ENCODE measurements at places on chromosomes 6 and 20.

- no peak for DNase-seq
Observed at GRCh38 chr6:94300424-94301144, 881.2 kb upstream of the EPHA7 start.

DNA sequence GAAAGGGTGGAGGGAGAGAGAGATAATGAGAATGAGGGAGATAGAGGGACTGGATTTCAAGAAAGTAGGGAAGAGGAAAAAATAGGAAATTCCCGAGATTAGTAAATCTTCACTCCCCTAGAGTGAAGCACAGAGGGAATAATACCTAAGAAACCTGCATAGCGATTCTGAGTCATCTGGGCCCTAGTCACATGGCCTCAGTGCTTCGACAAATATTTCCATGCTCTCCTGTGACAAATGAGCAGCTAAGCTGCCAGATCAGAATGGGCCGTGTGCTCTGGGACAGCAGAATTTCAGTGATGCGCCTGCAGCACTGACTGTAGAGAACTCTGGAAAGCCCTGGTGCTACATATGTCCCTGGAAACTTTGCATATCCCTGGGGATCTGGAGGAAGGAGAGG lies 48.6 kb upstream of the GRIK2 start:
- no peak for DNase-seq

DNA sequence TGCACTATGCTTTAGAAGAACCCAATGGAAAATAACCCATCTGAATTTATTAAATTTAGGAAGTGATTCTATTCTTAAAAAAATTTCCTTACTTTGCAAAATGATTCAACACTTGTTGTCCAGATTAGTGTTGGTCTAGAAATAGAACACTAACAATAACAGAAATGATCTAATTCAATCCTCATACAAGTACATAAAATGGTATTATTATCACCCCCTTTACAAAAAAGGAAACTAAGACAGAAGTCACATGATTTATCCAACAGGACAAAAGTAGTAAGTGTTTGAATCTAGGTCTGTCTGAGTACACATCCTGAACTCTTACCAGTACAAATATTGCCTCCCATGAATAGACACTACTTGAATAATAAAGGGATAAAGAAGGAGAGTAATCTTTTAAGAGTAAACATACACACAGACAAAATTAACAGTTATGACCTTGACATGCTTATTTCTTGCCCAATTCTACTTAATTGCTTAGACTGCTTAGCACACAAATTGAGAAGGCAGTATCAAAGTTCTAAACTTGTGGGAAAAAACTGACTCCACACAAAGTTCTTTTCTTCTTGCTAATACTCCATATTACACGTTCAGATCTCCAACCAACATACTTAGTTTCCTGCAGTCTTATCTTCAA lies 195.4 kb upstream of the RUNX2 start:
- no peak for DNase-seq

DNA sequence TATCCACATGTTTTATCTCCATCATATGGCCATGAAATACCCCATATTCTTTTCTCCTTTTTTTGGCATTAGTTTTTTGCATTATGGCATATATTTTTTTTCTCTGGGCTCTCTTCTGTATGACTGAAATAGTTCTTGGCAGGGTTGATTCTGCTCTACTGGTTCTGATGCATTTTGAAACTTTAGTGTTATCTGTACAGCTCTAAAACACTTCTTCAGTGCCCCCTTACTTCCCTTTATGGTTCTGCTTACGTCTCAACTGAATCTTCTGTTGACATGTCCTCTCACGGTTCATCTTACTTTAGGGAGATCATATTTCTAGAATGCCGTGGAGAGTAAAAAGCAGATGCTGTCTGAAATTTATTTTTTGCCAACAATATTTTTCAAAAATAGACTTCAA lies 23.2 kb upstream of the TXNDC5 start:
- DNase-seq, result no peak

DNA sequence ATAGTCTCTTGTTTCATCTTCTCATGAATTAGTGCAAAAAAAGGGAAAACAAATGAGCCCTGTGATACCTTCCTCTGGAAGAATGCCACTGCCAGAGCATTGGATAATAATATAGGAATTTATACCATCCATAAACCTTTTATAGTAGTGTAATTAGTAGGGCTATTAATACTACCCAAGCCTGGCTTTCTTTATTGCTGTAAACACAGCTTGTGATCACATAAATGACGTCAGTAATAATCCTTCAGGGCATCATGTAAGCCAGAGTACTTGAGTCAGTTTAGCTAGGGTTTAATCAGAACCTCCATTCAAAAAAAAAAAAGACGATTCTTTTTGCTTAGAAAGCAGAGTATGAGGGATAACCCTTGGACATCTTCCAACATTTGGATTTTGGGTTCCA lies 264.8 kb downstream of the SLC35F1 start:
- no peak for DNase-seq

DNA sequence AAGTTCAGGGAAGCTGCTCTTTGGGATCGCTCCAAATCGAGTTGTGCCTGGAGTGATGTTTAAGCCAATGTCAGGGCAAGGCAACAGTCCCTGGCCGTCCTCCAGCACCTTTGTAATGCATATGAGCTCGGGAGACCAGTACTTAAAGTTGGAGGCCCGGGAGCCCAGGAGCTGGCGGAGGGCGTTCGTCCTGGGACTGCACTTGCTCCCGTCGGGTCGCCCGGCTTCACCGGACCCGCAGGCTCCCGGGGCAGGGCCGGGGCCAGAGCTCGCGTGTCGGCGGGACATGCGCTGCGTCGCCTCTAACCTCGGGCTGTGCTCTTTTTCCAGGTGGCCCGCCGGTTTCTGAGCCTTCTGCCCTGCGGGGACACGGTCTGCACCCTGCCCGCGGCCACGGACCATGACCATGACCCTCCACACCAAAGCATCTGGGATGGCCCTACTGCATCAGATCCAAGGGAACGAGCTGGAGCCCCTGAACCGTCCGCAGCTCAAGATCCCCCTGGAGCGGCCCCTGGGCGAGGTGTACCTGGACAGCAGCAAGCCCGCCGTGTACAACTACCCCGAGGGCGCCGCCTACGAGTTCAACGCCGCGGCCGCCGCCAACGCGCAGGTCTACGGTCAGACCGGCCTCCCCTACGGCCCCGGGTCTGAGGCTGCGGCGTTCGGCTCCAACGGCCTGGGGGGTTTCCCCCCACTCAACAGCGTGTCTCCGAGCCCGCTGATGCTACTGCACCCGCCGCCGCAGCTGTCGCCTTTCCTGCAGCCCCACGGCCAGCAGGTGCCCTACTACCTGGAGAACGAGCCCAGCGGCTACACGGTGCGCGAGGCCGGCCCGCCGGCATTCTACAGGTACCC lies at the start of gene ESR1:
Gene ESR1, plus strand, starts transcription at position 170 of the 858 bp plus-strand sequence. Its CDS starts 231 bp downstream, at position 401.
- no peak for DNase-seq

- DNase-seq, result no peak
Observed at GRCh38 chr6:22102671-22103070, 194.2 kb downstream of the PRL start.

- no peak for DNase-seq
Observed at GRCh38 chr20:47019121-47019824, 124.6 kb downstream of the EYA2 start.

DNA sequence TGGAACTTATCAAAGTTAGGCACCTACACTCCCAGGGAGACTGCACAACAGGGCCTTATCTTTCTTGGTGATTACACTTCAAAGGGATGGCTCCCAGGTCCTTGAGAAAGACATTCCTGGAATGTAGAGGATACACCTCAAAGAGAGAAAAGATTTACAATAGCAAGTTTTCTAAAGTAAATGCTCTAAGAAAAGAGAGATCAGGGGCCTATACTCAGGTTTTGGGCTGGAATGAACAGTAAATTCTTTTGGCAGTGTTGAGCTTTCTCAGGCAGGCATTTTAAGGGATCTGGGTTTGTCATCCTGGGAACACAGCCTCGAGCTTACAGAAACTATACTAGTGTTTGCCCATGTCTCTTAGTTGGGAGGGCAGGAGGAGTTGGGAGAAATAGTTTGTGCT lies 31.7 kb upstream of the ME1 start:
- DNase-seq, result no peak

- DNase-seq, result no peak
Observed at GRCh38 chr6:156849806-156850205, 72.6 kb downstream of the ARID1B start.

GRCh38 chr20:44006126-44006525 lies 91.5 kb downstream of the TOX2 start:
- no peak for DNase-seq

DNA sequence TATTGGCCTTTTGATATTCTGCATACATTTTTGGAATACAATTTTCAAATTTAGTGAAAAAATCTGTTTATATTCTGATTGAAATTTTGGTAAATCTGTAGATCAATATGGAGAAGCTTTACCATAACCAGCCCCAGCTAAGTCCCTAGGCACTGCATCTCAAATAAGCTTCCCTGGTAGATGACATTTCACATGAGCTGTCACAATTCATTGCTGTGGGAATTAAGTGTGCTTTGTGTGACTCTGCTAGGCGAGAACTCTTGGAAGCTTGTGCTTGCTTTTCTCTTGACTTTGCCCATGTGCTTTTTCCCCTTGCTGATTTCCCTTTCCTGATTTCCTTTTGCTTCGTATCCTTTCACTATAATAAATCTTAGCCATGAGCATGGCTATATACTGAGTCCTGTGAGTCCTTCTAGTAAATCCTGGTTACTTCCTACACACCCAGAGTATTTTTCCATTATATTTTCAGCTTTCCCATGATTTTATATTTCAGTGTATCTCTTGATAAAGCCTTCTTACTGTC lies 166.5 kb upstream of the MMS22L start:
- no peak for DNase-seq

- DNase-seq, result no peak
Observed at GRCh38 chr20:63641146-63641791, 12.0 kb downstream of the STMN3 start.

GRCh38 chr6:16196984-16197546 lies 41.3 kb upstream of the GMPR start:
- no peak for DNase-seq

GRCh38 chr6:83307849-83308248 lies 114.7 kb downstream of the RWDD2A start:
- no peak for DNase-seq

DNA sequence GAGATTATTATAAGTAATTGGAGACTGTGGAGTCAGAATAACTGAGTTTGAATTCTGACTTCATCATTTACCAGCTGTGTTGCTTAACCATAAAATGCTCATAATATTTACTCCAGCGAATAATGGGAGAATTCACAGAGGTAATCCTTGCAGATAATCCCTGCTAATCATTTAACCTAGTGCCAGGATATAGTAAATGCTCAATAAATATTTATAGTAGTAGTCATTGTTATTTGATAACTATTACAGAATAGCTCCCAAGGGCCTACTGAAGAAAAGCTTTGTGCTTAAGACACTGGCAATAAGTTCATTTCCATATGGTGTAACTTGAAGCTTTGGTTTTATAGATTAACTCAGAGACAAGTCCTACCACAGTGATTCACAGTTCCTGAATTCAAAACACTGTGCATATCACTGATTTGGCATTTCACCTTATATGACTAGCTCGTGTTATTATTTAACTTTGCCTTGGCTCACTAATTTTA lies 208.8 kb upstream of the PLCB4 start:
- DNase-seq, result no peak

GRCh38 chr6:91498576-91498975 lies 911.7 kb upstream of the MAP3K7 start:
- DNase-seq, result no peak

- peak; percentile 84 for DNase-seq
Observed at GRCh38 chr6:90369024-90369519, 72.4 kb upstream of the BACH2 start.

GRCh38 chr6:163579111-163579879 lies 164.8 kb downstream of the QKI start:
- no peak for DNase-seq

DNA sequence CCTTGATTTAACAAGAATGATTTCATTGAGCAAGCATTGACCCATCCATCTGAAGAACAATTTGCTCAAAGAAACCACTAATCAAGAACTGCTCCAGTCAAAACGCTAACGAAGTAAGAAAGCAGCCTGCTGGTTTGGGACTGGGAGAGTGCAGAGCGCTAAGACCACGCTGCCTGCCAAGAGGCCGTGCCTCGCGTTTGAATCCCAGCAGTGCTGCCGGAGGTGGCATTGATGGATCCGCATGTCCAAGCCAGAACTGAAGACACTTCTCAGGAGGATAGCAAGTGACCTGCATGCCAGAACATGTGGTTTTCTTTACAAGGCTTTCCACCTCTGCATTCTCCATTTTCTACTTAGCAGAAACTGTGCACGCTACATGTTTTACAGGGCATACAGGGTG lies 105.2 kb upstream of the FOXC1 start:
- no peak for DNase-seq

DNA sequence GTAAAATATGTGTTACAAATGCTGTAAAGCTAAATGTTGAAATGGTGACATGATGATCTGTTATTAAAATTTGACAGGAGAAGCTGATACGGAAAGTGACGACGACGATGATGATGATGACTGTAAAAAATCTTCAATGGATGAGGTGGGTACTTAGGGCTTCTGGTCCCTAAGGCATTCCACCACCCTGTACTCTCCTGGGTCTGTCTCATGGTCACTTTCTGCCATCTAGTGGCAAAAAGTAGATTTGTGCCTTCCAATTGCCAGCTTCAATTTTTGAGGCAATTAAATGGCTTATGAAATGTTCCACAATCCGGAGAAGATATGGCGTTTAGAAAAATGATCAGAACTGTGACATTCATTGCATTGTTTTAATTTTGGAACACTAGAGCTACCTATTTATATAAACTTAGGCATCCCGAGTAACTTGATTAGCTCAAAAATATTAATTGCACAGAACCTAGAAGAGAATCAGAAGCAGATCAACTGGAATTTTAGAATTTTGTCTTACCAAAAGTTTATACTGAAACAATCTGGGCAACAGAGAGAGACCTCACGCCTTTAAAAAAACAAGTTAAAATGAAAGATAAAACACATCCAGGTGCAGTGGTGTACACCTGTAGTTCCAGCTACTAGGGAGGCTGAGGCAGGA lies 346.5 kb upstream of the PLCB4 start:
- no peak for DNase-seq

DNA sequence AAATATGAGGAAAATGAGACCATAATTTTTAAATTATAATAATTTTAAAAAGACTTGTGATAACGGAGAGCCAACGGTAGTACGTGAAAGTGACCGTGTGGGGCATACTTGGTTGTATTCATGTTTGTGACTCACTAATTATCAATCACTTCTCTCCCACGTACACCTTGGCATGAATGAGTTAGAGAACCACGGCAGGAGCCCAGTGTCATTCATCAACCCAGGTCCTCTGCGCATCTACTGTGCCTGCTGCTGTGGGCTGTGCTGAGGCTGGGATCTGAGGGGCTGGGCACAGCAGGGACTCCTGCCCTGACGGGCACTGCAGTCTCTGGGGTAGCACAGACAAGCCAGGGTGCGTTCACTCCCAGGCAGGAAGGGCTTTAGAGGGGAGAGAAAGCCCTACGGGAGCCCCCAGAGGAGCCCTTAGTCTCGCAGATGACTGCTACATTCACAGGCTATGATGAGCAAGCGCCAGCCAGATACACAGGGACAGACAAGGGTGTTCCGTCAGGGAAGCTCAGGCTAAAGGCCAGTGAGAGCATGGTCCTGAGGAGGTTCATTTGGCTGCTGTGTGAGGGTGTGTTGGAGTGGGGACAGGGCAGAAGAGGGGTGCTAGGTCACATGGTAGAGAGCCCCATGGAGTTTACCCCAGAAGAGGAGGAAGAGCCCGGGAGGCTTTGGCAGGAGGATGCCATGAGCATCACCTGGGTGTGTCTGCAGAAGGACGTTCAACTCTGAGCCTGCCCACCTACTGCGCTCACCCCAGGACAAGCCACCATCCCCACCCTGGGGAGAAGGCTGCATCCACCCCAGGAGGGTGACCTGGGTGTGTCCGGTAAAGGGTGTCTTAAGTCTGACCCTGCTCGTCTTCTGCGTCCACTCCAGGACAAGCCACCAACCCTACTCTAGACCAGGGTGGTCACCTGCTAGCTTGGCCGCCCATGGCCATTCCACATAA lies 8.2 kb upstream of the RPS6KA2 start:
- DNase-seq, result peak; percentile 62
